ENCODE measurements at places on chromosomes 16 and 17.

GRCh38 chr17:63950940-63951907, 19.1 kb upstream of the CD79B start:
- peak; percentile 65 for DNase-seq

DNA sequence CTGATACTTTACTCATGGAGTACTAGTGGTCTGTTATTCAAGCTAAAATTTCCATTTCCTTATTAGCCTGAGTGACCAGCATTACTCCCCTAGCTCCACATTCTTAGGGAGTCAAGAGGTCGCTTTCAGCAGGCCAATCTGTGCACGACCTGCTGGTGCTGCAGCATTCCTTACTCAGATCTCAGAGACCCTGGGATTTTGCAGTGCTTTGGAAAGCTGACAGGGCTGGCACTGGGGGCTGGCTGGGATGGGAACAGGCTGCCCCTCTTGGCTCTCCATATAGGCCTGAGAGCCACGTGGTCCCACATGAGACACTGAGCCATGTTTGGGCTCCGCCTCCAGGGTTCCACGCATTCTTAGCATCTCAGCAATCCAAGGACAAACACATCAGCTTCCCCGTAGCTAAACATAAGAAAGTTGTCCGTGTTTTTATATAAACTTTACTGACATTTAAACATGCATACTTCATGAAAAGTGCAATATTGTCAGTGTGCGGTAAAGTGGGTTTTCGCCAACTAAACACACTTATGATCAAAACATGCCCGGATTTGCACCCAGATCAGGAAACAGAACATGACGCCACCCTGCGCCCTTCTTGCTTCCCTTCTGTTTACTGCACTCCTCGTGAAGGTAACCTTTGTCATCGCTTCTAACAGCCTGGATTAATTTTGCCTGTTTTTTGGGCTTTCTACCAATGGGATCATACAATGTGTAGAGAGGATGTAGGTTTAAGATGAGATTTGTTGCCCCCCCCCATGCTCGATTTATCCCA, 254.5 kb upstream of the CACNG5 start:
- no peak for DNase-seq

- peak; percentile 32 for DNase-seq
Observed at GRCh38 chr17:4362141-4362540, 4.3 kb downstream of the UBE2G1 start.

GRCh38 chr16:68155425-68155824, 70.3 kb downstream of the NFATC3 start:
- DNase-seq: no peak

All from epithelial cell of esophagus (primary cell).